ENCODE measurements at places on chromosomes 7 and 10. TPM values are rescaled to one million over a fixed set of nuclear protein-coding genes. Genes with fewer than 3 reads are reported as not detected.

Gene LRIT1
- not detected for total RNA-seq

Gene GSTO1
- total RNA-seq: 110 TPM

DNA sequence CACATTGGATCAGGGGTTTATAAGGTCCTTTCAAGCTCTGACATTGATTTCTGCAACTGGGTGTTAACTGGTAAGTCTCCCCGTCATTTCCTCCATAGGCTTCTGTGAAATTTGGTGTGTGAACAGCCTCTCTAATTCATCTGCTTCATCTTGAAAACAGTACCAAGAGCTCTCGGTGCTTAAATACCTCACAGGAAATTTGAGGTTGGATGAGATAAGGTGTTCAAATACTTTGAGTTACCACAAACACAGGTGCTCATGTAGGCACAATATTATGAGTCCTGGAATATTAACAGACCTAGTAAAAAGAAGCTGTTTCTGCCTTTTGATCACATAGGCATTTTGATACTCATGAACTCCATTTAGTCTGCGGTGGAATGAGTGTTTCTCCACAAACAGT, 85.2 kb downstream of the RTKN2 start:
- no peak overlapping the region for H3K4me3 ChIP-seq
- H3K27me3 ChIP-seq: no peaks in the 10 kb centered on the region
- no peaks in the 10 kb centered on the region for H3K4me1 ChIP-seq

GRCh38 chr10:22219308-22219707, 1.5 kb upstream of the EBLN1 start:
- H3K4me3 ChIP-seq: no peak overlapping the region
- H3K27me3 ChIP-seq: no peaks in the 10 kb centered on the region
- H3K36me3 ChIP-seq: no peaks in the 10 kb centered on the region

DNA sequence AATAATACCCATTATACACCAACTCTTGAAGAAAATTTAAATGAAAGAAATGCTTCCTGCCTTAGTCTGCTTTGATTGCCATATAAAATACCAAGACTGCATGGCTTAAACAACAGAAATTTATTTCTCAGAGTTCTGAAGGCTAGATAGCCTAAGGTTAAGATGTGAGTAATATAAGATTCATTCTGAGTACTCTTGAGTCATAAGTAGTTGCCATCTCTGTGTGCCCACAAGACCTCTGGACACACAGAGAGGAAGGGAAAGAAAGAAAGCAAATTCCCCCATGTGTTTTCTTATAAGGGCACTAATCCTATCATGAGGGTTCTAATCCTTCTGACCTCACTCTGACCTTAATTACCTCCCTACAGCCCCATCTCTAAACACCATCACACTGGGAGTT, 201.2 kb downstream of the PTN start:
- DNase-seq: no peak
- H3K27me3 ChIP-seq: no peaks in the 10 kb centered on the region
- H3K36me3 ChIP-seq: no peaks in the 10 kb centered on the region
- H3K27ac ChIP-seq: no peak overlapping the region
- no peak overlapping the region for H3K4me3 ChIP-seq
- no peaks in the 10 kb centered on the region for H3K4me1 ChIP-seq

Data from upper lobe of right lung (tissue), 1 donor.